ENCODE measurements at places on chromosomes 11 and 22.
A peak's percentile ranks its signal among the peaks of the same experiment; 100 is the strongest.

DNA sequence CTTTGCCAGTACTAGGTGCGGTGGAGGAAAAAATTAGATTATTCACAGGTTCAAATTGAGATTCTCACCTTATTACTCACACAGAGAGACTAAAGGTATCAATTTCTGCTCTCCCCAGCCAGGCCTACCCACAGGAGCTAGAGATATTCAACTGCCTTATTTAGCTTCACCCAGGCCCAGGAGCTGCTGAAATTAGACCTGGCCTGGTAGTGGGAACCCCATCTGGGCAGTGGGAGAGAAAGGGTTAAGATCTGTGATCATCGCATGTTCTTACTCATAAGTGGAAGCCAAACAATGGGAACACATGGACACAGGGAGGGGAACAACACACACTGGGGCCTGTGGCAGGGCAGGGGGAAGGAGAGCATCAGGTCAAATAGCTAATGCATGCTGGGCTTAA lies 20.9 kb upstream of the MICAL2 start:
- DNase-seq: no peak

GRCh38 chr22:17269607-17270261 lies 50.5 kb upstream of the ADA2 start:
- DNase-seq: no peak

GRCh38 chr11:93969925-93970922 lies 50.9 kb upstream of the HEPHL1 start:
- no peak for DNase-seq

- DNase-seq: no peak
Observed at GRCh38 chr11:83162377-83162776, 5.4 kb downstream of the PCF11 start.

DNA sequence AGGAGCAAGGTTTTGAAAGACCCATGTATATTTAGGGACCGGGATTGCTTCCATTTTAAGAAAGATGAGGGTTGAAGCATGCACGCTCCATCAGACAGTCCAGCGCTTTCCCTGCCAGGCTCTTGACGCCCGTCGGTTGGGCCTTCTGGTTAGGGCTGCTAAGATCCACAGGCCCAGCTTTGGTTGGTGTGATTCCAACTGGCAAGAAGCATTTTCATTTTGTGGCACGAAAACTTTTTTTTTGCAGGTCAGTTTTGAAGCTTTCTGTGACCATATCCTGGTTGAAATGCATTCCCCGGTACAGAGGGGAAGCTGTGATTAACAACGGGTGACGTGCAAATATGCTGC lies 34.3 kb upstream of the MPPED1 start:
- no peak for DNase-seq

DNA sequence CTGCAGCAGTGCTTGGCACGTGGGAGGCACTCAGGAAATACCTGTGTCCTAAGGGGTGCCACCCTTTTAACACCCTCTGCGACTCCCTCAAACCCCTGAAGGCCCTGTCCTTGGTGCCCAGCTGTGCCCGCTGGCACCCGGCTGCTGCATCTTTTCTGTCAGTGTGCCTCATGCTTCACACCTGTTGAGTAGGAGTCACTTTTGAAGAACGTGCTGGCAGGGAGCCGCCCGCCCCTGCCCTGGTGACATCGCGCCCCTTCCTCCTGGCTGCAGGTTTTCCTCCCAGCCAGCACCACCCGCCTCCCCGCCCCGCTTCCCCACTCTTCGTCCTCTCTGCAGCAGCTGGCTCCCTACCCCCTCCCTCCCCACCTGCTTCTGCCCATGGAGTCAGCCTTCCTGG lies 17.8 kb downstream of the FRMD8 start:
- DNase-seq: no peak

DNA sequence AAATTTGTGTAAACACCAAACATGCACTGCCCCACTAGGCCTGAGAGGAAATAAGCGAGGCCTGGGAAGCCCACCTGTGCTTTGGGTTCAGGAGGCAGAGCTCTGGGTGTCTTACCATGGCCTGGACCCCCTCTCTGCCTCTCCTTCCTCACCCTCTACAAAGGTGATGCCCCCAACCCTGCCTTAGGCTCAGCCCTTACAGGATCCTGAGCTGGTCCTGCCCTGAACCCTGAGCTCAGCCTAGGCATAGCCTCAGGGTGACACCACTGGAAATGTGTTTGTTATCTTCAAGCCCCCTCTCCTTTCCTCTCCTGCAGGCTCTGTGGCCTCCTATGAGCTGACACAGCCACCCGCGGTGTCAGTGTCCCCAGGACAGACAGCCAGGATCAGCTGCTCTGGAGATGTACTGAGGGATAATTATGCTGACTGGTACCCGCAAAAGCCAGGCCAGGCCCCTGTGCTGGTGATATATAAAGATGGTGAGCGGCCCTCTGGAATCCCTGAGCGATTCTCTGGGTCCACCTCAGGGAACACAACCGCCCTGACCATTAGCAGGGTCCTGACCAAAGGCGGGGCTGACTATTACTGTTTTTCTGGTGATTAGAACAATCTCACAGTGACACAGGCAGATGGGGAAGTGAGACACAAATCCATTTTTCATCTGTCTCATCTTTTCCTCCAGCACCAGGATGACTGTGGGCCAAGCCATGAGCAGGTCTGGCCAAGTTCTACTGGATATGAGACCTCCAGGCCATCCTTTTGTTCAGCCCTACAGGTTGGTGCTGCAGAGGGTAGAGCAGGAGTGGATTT lies 117.8 kb downstream of the GGTLC2 start:
- DNase-seq: no peak

DNA sequence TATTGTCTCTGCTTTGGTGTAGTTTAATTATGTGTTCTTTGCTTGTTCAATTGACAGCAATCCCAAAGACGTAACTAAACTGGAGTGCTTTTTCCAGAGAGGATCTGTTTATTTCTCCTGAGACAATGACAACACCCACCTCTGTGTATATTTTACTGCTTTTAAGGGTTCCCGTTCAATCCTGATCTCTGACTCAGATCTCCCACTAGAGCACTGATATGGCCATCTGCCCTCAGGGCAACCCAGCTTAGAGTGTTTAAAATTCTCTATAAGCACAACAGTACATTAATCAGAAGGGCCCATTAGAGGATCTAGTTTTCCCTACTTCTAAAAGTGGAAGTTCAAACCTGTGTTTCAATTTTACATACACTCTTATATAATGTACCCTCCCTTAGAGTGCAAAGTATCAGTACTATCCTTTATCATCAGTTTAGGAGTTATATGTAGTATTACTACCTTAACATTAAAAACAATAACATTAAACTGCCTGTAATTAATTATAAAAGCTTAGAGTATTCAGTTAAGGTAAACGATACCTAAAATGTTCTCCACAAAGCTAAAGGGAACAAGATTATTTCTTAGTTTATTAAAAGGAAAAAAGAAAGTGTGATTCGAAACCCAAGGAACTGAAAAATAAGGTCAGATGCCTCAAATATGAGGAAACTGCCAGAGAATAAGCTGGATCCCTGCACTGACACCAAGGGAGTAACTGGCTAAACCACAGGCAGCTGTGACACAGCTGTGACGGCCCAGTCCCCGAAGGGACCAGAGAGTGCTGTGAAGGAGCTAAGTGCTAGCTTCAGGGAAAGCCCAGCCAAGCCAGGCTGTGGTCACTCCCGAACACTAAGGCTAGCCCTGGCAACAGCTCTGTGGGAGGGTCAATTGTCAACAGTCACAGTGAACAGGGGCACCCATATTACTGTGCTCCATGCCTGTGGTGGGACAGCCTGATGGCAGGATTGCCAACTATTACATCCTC lies 15.2 kb downstream of the UFD1 start:
- DNase-seq: no peak

DNA sequence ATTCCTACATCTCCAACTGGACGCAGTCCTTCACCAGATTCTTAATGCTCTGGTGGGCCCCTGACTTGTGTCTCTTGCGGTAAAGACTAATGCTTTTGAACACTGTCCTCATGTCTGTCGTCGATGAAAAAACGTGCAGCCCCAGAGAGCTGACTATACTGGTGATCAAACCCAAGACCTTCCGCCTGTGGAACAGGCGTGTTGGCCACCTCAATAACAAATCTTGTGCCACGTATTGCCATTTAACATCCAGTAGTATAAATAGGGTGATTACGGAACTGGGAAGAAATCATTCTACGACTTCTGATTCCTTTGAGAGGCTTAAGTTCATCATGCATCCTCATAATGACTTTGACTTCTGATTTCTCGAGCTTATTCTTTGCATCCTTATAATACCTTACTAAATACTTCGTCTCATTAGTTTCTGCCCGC lies 45.6 kb downstream of the OR4D9 start:
- DNase-seq: no peak

DNA sequence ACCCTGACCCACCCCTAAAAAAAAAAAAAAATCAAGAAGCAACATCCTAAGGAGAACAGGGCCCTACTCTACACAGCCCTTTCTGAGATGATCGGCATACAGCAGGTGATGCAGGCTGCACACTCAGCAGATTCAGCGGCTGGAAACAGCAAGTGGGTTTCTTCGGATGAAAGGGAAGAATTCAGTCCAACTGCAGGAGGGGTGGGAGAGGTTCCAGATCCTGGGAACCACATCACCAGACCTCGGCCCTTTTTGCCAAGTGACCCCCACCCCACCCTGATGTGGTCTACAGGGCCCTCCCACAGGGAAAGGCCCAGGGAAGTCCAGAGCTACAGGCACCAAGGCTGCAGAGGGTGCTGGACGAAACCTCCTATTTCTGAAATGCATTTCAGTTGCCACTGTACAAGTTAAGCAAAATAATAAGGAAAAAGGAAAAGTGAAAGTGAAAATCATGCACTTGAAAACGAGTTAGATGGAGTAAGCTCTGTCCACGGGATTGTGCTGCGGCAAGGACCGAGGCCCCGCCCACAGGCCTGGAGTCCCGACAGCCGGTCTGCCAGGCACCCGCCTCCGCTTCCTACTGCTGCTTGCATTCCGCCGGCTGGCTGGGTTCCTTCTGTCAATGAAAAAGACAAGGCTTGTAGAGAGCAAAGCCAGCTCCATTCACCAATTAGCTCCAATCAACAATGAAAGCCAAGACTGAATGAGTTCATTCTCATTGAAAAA lies 16.0 kb upstream of the PHLDA2 start:
- DNase-seq: peak; percentile 72

DNA sequence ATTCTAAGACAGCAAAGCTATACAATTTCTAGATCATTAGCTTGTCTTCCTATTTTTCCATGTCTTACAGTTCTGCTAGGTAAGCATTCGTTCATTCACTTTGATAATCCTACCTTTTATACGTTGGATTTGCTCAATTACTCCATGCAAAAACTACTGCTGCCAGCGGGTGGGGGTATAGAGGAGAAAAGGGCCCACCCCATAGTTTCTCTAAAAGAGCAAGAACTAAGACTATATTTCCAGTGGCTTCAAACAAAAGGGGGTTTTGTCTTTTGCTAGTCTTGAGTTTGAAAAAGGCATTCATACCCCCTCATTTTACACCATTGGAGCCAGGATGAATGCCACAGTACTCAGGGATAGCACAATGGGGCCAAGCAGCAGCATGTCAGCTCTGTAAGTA lies 155.7 kb downstream of the WT1 start:
- no peak for DNase-seq

GRCh38 chr11:12547953-12548650 lies 126.1 kb upstream of the TEAD1 start:
- no peak for DNase-seq

DNA sequence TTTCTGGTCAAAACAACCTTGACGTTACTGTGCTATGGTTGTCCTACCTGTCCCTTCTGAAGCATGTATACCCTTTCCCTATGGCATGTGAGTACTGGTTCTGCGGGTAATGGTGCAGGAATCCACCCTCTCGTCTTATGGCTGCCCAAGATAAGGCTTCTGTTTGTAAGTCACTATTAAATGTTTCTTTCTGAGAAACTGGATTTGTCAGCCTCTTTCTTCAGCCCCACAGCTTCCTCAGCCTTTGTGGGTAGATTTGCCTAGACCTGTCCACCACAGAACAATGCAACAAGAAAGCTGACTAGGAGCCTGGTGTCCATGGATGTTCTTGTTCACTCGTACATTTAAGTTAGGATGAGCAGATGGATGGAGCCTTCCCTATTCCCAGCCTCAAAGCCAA lies 14.4 kb downstream of the MMP7 start:
- no peak for DNase-seq

GRCh38 chr11:102416976-102417375 lies 35.6 kb downstream of the TMEM123 start:
- DNase-seq: no peak

DNA sequence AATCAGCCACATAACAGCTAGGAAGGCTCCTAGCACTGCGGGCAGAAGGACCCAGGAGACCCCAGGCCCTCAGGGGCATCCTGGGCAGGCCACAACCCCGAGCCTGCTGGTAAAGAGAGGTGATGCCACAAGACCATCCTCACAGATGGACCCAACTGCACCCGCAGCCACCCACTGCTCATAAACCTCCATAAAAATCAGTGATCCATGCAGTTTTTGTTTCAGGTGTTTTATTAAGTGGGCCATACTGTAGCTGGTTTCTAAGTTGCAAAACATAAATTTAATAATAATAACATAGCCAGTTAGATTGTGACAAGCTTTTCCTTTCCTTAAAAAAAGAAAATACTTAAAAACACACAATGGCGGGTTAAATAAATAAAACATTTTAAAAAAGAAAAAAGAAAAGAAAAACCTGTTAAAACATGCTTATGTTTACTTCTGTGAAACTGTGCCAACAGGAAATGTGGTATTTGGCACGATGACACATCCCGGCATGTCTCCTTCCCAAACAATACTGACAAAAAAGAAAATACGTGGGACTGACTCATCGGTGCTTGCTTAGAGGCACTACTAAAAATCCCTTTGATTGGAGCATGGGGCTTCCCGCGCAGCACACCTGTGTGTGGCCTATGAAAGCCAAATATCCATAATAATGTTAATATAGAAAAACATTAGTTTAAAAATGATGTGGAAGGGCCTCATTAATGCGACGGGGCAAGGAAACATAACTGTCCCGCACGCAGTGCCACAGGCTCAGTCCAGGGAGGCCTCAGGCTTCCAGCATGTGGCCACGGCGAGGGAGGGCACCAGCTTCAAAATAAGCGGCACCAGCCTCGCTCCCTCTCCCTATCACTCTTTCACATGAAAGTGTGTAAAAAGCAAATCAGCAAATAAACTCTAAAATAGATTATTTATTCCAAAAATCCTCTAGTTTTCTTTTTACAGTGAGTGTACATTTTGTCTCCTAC lies 47.5 kb upstream of the SCUBE2 start:
- DNase-seq: peak; percentile 90

Measured in smooth muscle cell of the brain vasculature (primary cell).